ENCODE measurements at places on chromosomes 3 and 15.

DNA sequence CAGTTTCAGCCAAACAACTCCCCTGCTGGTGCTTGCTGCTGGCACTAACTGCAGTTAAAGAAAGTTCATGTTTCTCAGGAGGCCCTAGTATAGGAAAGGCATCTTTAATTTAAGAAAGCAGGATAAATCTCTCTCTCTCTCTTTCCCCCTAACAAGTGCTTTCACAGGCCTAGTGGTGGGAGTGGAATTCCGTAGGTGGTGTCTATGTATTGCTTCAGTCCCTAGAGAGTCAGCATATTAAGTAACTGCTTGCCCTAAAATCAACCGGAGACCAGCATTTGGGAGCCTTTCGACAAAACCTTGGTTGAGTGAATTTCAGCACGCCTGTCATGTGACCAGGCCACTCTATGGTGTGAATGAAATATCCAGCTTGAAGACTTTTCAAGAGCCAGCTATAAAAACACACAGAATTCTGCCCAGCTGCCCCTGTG lies 169.2 kb upstream of the TGFBR2 start:
- no peak for DNase-seq

DNA sequence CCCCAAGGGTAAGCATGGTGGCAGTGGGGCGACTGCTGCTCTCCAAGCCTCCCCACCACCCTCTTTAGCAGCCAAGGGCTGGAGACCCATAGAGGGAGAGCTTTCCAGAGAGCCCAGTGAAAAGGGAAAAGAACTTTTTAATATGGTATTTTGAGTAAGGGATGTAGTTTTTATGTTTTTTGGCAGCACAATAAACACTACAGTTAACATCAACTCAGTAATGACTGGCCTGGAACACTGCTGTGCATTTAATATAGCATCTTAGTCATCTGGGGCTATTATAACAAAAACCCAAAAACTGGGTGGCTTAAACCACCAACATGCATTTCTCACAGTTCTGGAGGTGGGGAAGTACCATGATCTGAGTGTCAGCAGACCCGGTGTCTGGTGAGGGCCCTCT lies 495.8 kb downstream of the GABRG3 start:
- DNase-seq: no peak

DNA sequence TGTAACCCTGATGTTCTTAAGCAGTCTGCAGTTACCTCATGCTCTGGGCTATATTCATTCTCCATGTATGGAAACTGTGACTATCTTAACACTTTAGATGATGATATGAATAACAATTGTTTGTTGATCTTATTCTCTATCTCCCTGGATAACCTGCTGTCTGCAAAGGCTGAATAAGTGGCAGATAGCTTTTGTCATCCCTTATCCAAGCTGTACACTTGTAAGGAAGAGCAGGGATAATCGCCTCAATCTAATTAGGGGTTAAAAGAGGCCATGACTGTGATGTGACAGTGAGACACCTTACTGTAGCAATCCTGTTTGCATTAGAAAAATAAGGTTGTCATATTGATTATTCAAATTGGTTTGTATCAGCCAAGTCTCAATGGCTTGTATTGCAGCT lies 123.9 kb downstream of the RSRC1 start:
- no peak for DNase-seq

- DNase-seq: no peak
These were observed 14.2 kb upstream of the U2SURP start for GRCh38 chr3:142987080-142987700.

GRCh38 chr15:101353240-101353639 lies 58.2 kb upstream of the SNRPA1 start:
- no peak for DNase-seq

DNA sequence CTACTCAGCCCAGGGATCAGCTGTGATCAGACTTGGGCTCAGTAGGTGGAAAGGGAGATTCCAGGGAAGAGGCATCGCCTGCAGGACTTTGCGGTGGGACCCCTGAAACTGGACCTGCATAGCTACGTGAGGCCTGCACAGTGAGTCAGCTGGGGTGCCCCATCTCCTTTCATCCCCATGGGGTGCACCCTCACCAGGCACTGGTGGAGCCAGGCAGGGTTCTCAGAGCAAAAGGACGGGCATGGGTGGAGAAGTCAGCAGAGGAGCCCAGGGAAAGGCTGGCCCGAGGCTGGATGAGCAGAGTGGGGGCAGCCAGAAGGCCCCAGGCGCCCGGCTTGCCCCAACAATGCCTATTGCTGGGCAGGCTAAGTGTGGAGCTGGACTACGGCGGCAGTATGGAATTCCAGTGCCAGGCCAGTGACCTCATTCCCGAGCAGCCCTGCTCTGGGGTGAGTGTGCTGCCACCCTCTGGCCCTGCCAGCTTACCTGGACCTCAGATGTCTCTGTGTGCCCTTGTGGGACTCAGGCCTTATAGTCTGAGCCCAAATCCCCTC lies 19.7 kb downstream of the ACAA1 start:
- DNase-seq: no peak

GRCh38 chr3:42975955-42976354 lies 3.2 kb upstream of the GASK1A start:
- no peak for DNase-seq

GRCh38 chr15:77225088-77225487 lies 154.2 kb upstream of the TSPAN3 start:
- no peak for DNase-seq

DNA sequence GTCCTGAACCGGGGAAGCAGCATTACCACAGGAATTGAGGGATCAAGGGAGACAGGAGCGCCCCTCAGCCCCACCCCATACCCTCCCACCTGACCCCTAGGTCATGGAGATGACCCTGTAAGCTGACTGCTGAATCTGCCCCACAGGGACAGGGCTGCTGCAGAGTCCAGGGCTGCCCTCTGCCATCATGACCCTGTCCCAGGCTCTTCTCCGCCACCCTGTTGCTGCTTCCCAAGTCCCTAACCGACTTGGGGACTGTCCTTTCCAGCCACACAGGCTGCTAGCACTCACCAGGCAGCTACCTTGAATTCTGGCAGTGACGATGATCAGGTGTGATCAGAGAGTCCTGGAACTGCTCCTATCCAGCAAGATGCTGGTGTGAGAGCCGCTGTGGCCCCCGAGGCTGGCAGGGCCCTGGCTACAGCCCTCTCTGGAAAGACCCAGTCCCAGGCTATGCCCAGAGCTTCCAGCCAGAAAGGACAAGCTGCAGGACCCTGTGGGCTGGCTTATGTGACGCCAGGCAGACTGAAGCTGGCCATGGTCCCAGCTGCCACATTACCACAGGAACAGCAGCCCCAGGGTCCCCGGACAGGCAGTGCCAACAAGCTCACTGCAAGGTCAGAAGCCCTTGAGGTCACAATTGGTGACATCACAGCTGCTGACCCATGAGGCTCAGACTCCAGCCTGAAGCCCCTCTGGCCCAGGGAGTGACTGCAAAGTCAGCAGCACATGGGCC lies at the start of gene C3orf22:
TSS of gene C3orf22 (minus strand) at position 597 of the 736 bp plus-strand sequence. CDS start 5,542 bp downstream, outside the sequence.
- DNase-seq: no peak

DNA sequence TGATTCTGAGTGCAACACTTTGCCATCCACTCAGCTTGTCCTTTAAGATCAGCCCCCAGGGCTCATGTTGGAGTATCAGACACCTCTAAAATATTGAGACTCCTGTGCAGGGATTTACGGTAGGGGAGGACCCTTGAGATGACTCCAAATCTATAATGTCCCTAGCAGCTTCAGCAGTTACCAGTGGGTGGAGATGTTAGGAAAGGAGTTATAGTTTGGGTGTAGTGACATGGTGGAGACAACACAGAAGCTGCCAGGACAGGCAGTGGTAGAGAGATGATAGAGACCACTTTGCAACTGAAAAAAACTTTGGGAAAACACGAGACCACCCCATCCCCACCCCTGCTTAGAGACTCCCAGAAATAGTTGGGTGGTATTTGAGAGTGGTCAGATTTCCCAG lies 43.3 kb upstream of the GSK3B start:
- no peak for DNase-seq

- DNase-seq: no peak
These were observed 21.7 kb upstream of the TBC1D21 start for GRCh38 chr15:73851689-73852088.

DNA sequence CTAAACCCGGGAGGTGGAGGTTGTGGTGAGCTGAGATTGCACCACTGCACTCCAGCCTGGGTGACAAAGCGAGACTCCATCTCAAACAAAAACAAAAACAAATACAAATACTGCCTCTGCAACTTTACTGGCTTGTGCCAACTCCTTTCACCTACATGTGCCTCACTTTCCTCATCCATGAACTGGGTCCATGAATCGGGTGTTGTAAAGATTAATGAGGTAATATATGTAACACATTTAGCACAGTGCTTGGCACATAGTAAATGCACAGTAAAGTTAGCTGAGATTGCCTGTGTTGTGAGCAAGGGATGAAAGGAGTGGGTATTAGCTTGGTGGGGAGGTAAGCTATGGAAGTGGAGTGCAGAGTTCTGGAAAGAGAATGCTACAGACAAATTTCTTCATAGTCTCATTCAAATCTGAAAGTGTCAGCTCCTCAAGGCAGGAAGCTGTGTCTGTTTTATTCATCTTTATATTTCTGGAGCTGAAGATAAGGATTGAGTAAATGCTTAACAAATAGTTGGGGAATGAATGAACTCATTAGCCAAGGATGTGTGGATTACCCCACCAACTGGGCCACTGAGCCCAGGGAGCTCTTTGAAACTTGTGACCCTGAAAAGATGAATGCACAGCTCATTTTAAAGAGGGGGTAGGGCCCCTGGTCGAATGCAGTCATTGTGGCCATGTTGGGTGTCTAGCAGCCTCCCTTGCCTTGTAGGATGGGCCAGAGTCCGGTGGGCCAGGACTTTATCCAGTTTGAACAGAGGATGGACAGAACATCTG lies 7.7 kb upstream of the CDCP1 start:
- no peak for DNase-seq

DNA sequence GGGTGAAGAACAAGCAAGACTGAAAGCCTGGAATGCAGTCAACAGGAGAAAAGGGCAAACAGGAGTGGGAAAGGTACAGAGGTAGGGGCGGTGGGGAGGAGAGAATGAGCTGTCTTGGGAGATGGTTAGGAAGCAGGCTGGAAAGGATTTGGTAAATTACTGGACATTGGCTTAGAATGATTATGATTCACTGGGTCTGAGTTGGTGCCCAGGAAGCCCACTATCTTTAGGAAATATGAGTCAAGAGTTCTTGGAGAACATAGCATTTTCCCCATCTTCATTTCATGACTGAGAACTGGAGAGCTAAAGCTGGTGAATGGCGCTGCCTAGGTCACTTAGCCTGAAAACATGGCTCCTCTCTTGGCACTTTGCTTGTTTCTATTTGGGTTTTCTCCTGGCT lies 74.7 kb upstream of the C3orf80 start:
- no peak for DNase-seq
